Stimulated activated CD4-positive, alpha-beta T cell treated with anti-CD3 and anti-CD28 coated beads, Interleukin-1b, Interleukin-23, amount 100 ng/mL, for 4 hours (primary cell): ENCODE measurements at places on chromosomes 12 and 14.

- DNase-seq = no peak
Observed at GRCh38 chr12:115949675-115950074, 327.8 kb downstream of the MED13L start.

DNA sequence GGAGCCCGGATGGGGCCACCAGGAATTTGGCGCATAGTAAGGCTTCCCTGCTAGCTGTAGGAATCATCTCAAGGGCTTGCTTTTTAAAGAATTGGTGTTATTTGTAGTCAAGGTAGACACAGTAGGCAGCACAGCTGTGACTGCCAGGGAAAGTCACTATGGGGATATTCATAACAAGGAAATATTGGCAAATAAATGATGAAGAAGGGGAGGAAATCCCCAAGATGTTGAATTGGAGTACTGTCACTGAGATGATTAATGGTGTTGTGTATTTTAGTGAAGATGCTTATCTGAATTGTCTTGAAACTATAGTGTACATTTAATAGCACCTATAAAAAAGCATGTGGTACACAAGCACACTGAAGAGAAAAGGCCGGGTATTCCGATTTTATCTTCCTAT is 118.9 kb downstream of the NPAS3 start:
- DNase-seq = no peak

DNA sequence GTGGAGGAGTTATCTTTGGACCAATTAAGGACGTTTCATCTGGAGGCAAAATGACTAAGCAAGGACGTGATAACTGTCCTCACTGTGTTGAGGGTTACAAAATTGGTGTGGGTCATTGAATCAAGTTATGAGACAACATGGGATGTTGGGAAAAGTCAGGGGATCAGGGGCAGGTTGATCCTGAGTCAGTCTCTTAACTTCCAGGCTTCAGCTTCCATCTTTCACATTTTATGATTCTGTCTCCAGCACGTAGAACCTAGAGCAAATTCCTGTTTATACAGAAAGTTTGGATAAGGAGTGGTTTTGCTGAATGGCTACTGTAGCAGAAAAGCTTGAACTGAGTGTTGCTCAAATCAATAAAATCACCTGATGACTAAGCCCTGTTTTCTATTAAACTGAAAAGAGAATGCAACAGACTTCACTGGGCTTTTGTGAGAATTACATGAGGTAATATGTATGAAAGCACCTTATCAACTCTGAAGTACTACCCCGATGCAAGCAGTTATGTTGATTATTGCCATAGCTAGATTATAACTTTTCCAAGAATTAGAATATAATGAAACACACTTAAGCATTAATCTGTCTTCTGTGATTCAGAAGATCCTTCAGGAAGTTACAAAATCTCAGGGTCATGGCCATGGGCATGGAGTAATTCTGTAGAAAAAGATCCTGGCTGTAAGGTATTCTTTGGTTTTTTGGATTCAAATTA is 184.8 kb downstream of the ETV6 start:
- DNase-seq = no peak

DNA sequence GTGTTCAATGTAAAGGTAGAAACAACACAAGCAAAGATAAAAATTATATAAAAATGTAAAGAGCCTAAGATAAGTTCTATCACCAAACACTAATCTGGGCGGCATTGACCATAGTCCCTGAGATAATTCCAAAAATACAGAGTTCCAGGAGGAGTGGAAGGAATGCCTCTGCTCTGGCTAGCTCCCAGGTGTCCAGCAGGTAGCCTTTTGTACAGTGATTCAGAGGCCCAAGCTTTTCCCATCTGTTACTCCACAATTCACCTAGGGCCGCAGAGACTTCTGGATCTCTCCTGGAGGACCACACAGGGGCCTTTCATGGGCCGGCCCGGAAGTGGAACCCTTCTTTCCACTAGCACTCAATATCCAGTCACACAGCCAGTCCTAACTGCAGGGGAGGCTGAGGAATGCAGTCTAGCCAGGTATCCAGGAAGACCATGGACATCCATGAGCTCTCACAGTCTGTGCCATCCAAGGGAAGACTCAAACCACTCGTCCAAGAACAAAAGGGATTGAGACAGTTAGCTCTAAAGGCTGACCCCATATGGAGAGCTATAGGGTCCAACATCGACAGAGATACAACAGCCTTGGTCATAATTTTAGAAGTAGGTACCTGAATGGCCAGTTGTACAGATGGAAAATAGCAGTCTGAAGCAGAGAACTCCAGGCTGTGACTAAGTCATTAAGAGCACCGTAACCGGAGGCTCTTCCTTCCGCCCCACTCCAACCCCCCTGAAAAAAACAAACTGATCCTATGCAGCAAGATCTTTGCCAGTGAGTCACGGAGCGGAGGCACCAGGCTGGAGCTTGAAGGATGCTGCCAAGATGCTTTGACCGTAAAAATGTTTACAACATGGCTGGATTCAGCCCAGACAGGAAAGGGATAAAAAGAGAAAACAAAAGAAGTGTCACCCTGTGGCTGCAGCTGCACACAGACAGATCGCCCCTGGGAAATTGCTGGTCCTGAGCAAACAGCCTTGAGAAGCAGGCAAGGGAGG is 204.8 kb downstream of the NUAK1 start:
- no peak for DNase-seq

GRCh38 chr12:131098178-131098981 is 144.7 kb downstream of the ADGRD1 start:
- no peak for DNase-seq

GRCh38 chr12:41336041-41336549 is 148.0 kb downstream of the PDZRN4 start:
- DNase-seq = no peak

DNA sequence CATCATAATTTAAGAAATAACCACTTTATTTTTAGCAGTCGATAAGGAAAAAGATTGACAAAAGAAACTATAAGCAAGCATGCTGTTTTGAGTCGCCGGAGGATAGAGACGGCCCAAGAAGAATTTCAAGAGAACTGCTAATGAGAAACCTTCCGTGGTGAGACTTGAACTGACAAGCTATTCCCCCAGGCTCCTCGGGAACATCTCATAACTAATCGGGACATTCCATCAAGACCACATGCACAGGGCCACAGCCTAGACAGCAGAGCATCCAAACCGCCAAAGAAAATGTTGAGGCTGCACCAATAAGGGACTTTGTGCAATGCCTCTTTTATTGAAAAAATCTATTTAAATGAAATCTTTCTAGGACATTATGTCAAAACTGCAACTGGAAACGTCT is 51.0 kb downstream of the YEATS4 start:
- no peak for DNase-seq
